ENCODE measurements at places on chromosomes 16 and 17. TPM values are rescaled to one million over a fixed set of nuclear protein-coding genes. Genes with fewer than 3 reads are reported as not detected.
A peak's percentile ranks its signal among the peaks of the same experiment; 100 is the strongest.

The SPAG7 gene
- total RNA-seq = 120 TPM

DNA sequence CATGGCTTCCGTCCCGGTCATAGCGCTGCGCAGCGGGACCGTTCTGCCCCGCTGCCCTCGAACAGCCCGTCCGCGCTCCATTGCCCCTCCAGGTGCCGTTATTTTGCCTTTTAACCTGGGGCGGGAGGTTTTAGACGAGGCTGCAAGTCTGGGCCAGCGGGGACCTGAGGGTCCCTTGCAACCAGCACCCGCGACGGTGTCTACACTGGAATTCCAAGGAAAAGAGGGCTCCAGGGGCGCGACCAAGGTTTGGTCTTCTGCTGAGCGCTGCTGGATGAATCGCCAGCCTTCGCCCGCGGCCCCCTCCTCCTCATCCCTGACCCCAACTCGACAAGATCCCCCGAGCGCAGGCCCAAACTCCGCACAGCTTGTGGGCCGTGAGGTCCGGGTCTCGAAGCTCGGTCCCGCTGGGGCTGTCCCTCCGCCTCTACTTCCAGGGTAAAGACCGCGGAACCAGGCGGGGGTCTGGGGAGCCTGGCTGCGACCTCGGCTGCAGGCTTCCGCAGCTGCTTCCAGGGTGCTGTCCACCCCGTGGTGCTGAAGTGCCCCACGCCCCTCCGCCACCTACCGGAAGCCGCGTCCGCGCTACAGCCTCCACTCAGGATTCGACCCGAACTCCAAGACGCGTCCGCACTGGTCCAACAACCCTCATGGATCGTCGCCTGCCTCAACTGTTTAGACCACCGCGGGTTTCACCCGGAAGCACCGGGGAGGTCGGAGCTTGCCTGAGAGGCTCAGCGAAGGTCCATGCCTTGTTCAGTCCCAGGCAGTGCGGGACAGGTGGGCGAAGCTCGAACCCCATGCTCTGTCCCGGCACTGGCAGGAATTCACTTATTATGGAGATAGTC is 10.1 kb upstream of the CA4 start:
- no peak overlapping the region for H3K4me3 ChIP-seq
- H3K27me3 ChIP-seq = peaks cover 33% of the 10 kb centered on the region
- H3K27ac ChIP-seq = no peak overlapping the region
- H3K4me1 ChIP-seq = peaks cover 36% of the 10 kb centered on the region
- peak; percentile 71 for DNase-seq

- H3K36me3 ChIP-seq = no peaks in the 10 kb centered on the region
- no peaks in the 10 kb centered on the region for H3K27me3 ChIP-seq
- H3K27ac ChIP-seq = no peak overlapping the region
Measured at GRCh38 chr17:64978138-64978537, 58.9 kb upstream of the LRRC37A3 start.

GRCh38 chr17:38667099-38667786 is 7.5 kb downstream of the EPOP start:
- peak; percentile 60 for DNase-seq
- H3K4me3 ChIP-seq = no peak overlapping the region
- no peak overlapping the region for H3K27ac ChIP-seq
- peaks cover 4% of the 10 kb centered on the region for H3K27me3 ChIP-seq

The KRT34 gene
- not detected for total RNA-seq
